ENCODE measurements at places on chromosomes 1 and 21.

DNA sequence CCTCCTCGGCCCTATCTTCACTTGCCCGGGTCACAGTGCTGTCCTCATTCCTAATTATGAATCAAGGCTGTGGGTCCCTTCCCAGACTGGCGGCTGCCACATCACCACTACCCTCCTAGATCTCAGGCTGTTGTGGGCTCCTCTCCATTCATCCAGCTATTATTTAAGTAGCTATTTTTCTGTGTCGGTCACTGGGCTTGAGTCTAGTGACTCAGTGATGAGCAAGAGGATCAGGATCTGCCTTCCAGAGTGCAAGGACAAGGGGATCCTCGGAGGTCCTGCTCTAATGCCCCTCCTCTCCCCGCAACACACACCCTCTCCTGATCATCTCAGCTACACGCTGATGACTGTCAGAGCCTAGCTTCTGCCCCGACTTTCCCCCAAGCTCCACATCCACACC, 34.1 kb downstream of the CDCP2 start:
- peaks cover 22% of the 10 kb centered on the region for H3K27me3 ChIP-seq
- no peaks in the 10 kb centered on the region for H3K4me1 ChIP-seq
- DNase-seq: no peak
- H3K36me3 ChIP-seq: no peaks in the 10 kb centered on the region
- H3K27ac ChIP-seq: no peak overlapping the region

DNA sequence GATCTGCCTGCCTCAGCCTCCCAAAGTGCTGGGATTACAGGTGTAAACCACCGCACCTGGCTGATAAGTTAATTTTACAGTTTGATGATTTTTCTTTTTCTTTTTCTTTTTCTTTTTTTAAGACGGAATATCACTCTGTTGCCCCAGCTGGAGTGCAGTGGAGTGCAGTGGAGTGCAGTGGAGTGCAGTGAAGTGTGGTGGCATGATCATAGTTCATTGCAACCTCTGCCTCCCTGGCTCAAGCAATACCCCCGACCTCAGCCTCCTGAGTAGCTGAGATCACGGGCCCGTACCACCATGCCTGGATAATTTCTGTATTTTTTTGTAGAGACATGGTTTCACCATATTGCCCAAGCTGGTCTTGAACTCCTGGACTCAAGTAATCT, 84.4 kb upstream of the CXADR start:
- no peaks in the 10 kb centered on the region for H3K36me3 ChIP-seq
- no peak overlapping the region for H3K27ac ChIP-seq
- no peaks in the 10 kb centered on the region for H3K27me3 ChIP-seq
- no peak overlapping the region for H3K4me3 ChIP-seq
- DNase-seq: no peak

DNA sequence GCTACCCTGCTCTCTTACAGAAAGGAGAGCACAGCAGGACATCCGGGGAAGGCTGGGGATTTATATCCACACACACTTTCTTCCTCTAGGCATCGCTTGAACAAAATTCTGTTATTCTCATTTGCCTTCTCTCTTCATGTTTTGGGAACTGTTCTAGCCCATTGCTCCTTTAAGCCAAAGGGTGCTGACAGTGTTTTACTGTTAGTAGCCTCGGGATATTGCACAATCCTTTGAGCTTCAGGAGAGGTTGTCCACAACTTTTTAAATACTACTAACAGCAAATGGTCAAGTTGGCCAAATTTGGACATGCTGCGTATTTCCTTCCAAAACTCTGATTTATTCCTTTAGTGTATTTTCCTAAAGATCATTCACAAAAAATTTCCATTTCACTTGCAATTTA, 579.2 kb upstream of the RGS18 start:
- no peak overlapping the region for H3K4me3 ChIP-seq
- no peaks in the 10 kb centered on the region for H3K36me3 ChIP-seq
- no peaks in the 10 kb centered on the region for H3K4me1 ChIP-seq

GRCh38 chr1:18057623-18058022, 50.0 kb upstream of the IGSF21 start:
- no peak overlapping the region for H3K4me3 ChIP-seq
- H3K4me1 ChIP-seq: no peaks in the 10 kb centered on the region
- H3K27ac ChIP-seq: no peak overlapping the region
- H3K36me3 ChIP-seq: no peaks in the 10 kb centered on the region
- DNase-seq: no peak

- H3K36me3 ChIP-seq: no peaks in the 10 kb centered on the region
- no peak for DNase-seq
- H3K27ac ChIP-seq: no peak overlapping the region
- H3K4me1 ChIP-seq: no peaks in the 10 kb centered on the region
- H3K27me3 ChIP-seq: peaks cover 10% of the 10 kb centered on the region
- no peak overlapping the region for H3K4me3 ChIP-seq
Measured at GRCh38 chr21:41703857-41704501, 62.9 kb downstream of the RIPK4 start.

DNA sequence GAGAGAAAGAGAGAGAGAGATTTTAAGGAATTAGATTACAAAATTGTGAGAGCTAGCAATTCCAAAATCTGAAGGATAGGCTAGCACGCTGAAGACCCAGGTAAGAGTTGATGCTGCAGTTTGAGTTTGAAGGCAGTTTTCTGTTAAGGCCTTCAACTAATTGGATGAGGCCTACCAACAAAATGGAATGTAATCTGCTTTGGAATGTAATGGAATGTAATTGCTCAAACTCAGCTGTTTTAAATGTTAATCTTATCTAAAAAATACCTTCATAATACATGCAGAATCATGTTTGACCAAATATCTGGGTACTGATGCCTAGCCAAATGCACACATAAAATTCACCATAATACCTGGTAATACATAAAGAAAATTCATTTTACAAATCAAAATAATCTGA, 976.1 kb downstream of the LTN1 start:
- no peak for DNase-seq
- no peaks in the 10 kb centered on the region for H3K4me1 ChIP-seq
- H3K4me3 ChIP-seq: no peak overlapping the region
- H3K36me3 ChIP-seq: no peaks in the 10 kb centered on the region
- no peaks in the 10 kb centered on the region for H3K27me3 ChIP-seq
- H3K27ac ChIP-seq: no peak overlapping the region

GRCh38 chr1:82927753-82928152, 1071.2 kb downstream of the TTLL7 start:
- no peak overlapping the region for H3K4me3 ChIP-seq
- no peak overlapping the region for H3K27ac ChIP-seq
- DNase-seq: no peak
- H3K27me3 ChIP-seq: no peaks in the 10 kb centered on the region

DNA sequence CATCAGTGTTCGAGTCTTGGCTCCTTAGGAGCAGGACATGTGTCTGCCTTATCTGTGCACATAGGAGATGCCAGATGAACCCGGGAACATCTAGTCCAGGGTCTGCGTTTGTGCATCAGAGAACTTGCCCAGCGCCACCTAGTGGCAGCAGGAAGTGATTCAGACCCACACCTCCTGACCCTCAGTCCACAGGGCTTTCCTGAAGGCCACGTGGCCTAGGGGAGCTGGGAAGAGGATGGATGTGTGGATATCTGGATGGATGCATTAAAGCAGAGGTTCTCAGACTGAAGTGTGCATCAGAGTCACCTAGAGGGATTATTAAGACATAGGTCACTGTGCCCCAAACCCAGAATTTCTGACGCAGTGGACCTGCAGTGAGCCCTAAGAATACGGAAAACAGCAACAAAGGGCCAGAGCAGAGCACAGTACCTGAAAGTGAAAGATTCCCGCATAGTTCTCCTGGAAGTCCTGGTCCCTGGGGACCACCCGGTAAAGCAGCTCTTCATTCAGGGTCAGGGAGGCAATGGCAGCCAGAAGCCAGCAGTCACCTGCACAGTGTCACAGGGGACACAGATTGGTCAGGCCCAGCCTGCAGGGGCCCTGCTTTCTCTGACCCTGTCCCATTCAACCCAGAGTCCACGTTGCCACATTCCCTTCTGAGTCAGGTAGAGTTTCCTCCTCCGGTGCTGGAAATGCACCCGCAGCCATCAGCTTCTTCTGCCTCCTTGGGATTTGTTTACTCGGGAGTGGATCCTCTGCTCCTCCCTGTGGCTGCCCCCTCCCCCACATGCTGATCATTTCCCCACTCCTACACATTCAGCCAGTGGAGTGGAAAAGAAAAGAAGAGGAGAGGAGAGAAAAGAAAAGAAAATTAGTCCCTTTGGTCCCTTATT, 37.0 kb downstream of the CAPN8 start:
- H3K27me3 ChIP-seq: peaks cover 12% of the 10 kb centered on the region
- H3K27ac ChIP-seq: no peak overlapping the region
- no peaks in the 10 kb centered on the region for H3K36me3 ChIP-seq
- H3K4me1 ChIP-seq: no peaks in the 10 kb centered on the region

GRCh38 chr1:115677182-115677555, 35.4 kb downstream of the VANGL1 start:
- H3K36me3 ChIP-seq: no peaks in the 10 kb centered on the region
- H3K27ac ChIP-seq: no peak overlapping the region
- no peaks in the 10 kb centered on the region for H3K27me3 ChIP-seq
- H3K4me1 ChIP-seq: no peaks in the 10 kb centered on the region
- H3K4me3 ChIP-seq: no peak overlapping the region
- DNase-seq: no peak

DNA sequence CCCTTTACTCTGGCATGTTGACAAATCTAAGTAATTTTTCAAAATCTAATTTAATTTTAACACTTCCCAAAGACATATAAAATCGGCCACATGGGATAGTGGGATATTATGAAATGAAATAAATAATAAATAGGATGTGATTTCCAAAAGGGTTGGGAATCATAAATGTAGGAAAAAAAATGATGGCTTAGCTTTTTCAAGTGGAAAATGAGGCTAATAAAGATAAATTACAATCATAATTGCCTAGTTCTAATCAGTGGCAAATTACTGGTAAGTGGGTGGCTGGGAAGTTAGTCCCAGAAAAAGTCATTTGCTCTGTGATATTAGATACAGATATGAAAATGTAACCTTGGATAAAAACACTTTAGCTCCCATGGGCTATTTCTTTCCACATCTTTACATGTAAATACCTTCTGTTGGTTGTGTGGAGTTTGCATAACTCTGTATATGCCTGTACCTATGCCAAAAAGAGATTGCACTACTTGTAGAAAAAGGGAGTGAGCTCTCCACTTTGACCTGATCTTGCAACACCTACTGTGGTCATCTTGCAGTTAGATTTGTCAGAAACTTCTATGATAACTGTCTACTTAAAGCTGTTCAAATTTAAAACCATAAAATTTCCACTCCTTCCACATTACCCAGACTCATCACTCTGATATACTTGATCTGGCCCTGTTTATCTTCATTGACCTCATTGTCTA, 284.6 kb upstream of the KAZN start:
- DNase-seq: no peak
- H3K27ac ChIP-seq: no peak overlapping the region
- no peak overlapping the region for H3K4me3 ChIP-seq
- H3K36me3 ChIP-seq: no peaks in the 10 kb centered on the region
- H3K27me3 ChIP-seq: no peaks in the 10 kb centered on the region
- H3K4me1 ChIP-seq: no peaks in the 10 kb centered on the region

DNA sequence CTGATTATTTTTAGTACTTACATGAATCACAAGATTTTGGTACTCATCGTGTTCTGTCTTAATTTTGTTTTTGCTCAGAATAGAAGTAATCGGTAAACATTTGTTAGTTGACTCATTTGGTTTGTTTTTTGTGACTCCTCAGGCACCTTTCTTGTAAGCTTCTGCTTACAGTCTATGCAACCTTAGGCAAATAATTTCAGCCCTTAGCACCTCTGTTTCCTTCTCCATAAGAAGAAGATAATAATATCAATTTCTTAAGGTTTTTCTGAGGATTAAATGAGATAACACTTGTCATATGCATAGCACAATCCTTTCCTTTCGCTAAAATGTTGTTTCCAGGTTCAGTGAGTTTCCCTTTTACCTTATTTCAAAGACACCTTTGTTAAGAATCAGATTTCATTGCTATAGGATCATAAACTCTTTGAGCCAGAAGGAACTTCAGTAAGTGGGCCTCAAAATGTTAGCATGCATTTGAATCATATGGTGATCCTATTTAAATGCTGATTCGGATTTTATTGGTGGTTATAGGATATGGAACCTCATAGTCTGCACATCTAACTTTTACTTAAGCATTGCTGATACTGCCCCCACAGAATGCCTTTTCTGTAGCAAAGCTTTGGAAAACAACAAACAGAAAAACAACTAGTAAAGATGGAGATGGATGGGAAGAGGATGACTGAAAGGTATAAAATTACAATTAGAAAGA, 272.7 kb upstream of the CACYBP start:
- H3K36me3 ChIP-seq: no peaks in the 10 kb centered on the region
- no peaks in the 10 kb centered on the region for H3K27me3 ChIP-seq
- DNase-seq: no peak
- H3K4me3 ChIP-seq: no peak overlapping the region
- H3K4me1 ChIP-seq: no peaks in the 10 kb centered on the region

GRCh38 chr1:201955729-201956143, 433 bp downstream of the TIMM17A start:
- H3K27ac ChIP-seq: peak overlapping the region; percentile 91
- peak overlapping the region; percentile 95 for H3K4me3 ChIP-seq
- peaks cover 11% of the 10 kb centered on the region for H3K27me3 ChIP-seq
- H3K4me1 ChIP-seq: peaks cover 24% of the 10 kb centered on the region
- DNase-seq: no peak
- peaks cover 13% of the 10 kb centered on the region for H3K36me3 ChIP-seq

- no peak overlapping the region for H3K27ac ChIP-seq
- DNase-seq: no peak
- H3K36me3 ChIP-seq: peaks cover 78% of the 10 kb centered on the region
- no peaks in the 10 kb centered on the region for H3K27me3 ChIP-seq
- no peak overlapping the region for H3K4me3 ChIP-seq
- peaks cover 16% of the 10 kb centered on the region for H3K4me1 ChIP-seq
Measured at GRCh38 chr1:27414091-27414490, 21.7 kb downstream of the GPR3 start.

- H3K4me3 ChIP-seq: no peak overlapping the region
- no peak for DNase-seq
- H3K27me3 ChIP-seq: no peaks in the 10 kb centered on the region
- peaks cover 58% of the 10 kb centered on the region for H3K36me3 ChIP-seq
- H3K4me1 ChIP-seq: no peaks in the 10 kb centered on the region
Measured at GRCh38 chr1:160226623-160227022, 21.4 kb downstream of the PEA15 start.

- H3K4me1 ChIP-seq: peaks cover 56% of the 10 kb centered on the region
- peak; percentile 98 for DNase-seq
Measured at GRCh38 chr1:93179886-93180722, at the start of gene TMED5. TMED5 (minus strand) TSS chr1:93180413; CDS start chr1:93180242, 171 bp downstream.

GRCh38 chr1:57431400-57431799, 7.5 kb upstream of the DAB1 start:
- no peaks in the 10 kb centered on the region for H3K36me3 ChIP-seq
- H3K27me3 ChIP-seq: no peaks in the 10 kb centered on the region
- no peak for DNase-seq
- H3K4me3 ChIP-seq: no peak overlapping the region

- no peak for DNase-seq
- no peak overlapping the region for H3K4me3 ChIP-seq
- H3K27me3 ChIP-seq: no peaks in the 10 kb centered on the region
- H3K4me1 ChIP-seq: peaks cover 19% of the 10 kb centered on the region
Measured at GRCh38 chr1:46254668-46255067, 7.1 kb downstream of the RAD54L start.

DNA sequence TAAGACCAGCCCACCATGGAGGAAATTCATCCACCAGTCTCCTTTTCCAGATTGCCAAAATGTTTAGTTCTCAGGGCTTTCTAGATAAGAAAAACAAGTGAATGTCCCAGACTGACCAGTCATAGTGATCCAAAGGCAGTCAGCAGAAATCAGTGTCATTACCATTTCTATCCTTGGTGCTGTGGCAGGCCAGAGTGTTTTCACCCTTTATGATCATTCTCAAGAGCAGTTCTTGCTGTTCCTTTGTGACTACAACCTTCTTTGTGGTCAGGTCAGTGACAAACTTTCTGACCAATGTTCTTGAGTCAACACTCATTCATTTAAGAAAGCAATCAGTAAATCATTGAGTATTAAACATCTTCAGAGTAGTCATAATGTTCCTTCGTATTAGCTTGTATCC, 7.3 kb upstream of the DHCR24 start:
- H3K36me3 ChIP-seq: no peaks in the 10 kb centered on the region
- no peaks in the 10 kb centered on the region for H3K4me1 ChIP-seq
- no peak overlapping the region for H3K27ac ChIP-seq
